Activated CD8-positive, alpha-beta memory T cell treated with anti-CD3 and anti-CD28 coated beads for 4 hours (primary cell): ENCODE measurements at places on chromosomes 3 and 15.

DNA sequence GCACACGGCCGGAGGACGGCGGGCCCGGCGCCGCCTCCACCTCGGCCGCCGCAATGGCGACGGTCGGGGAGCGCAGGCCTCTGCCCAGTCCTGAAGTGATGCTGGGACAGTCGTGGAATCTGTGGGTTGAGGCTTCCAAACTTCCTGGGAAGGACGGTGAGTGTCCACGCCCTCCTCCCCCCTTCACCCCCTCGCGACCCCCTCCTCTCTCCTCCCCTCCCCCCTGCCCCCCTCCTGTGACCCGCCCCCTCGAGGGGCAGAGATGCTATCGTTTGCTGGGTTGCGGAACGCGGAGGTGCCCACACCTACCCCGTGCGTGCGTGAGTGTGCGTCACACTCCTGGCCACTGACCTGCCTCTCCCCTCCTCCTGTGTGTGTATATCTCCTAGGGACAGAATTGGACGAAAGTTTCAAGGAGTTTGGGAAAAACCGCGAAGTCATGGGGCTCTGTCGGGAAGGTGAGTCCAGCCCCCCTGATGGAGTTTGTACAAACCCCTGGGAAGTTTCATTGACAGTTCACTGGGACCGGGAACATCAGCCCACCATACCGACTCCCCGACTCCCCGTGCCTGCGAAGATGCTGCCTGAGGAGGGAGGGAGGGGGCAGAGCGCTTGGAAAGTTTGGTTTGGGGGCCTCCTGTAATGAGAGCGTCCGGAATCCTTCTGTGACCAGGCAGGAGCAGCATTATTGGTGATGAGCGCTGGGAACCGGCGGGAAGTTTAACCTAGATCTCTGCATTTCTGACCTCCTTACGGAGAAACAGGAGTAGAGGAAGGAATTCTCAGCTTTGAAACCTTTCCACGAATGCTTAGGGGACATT lies 795 bp upstream of the SCAANT1 start:
- DNase-seq = peak; percentile 30

DNA sequence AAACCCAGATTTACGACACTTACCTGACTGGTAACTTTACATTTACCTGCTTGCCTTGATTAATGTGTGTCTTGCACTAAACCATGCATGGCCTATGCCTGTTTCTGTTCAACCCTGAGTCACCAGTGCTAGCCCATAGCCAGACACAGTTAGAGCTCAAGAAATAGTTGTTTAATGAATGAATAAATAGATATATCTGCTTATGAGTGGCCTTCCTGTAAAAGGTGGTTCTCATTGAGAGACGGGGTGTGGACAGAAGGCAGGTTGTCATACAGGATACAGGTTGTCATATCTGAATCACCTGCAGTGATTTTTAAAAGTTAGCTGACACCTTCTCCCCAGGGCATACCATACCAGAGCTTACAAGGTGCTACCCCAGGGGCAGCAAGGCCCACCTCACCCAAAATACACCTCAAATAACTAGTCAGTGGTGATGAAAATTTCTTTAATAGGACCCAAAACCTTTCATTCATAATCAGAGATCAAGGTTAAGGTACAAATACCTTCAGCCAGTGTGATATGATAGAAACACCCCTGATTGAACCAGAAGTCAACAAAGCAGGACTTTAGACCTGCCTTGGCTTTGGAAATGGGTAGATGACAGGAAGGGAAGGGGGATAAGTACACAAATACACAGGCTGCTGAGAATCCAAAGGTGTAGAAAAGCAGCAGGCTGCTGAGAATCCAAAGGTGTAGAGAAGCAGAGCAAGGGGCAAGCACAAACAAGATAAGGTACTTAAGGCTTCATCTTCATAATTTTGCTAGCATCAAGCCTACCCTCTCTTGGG lies 45.4 kb upstream of the TSC22D2 start:
- DNase-seq = no peak

DNA sequence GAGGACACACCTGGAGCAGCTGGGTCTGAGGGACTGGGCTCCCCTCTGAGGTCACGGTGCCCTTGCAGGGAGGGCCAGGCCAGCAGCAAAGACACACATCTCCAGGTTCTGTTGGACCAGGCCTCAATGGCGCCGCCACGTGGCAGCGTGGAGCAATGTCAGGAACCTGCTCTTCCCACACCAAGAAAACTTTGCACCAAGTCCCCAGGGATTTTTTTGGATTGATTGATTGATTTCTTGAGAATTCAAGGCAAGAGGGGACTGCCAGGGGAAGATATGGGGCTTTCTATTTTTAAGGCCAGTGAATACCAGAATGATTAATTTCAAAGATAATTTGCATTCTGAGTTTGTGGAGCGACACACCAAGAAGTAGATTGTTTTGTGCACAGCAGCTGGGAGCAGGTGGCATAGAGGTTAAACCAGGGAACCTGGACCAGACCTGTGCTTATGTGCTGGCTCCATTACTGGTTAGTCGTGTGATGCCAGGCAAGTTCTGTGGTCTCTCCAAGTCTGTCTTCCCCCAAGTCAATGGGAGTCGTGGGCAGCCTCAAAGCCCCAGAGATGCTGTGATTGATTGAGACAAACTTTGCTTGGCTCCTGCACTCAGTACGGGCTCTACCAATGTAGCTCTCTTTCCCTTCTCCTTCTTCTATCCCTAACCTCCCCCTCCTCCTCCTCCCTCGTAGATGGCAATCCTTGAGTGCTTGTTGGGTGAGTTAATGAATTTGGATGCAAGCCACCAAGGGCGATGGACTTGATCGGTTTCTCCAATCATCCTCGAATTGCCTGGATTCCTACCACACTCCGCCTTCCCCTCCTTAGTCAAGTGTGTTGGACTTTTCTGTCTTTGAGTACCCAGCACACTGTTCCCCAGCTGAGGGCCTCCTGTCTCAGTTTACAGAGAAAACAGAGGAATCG lies 96.2 kb upstream of the TRPM1 start:
- DNase-seq = no peak

DNA sequence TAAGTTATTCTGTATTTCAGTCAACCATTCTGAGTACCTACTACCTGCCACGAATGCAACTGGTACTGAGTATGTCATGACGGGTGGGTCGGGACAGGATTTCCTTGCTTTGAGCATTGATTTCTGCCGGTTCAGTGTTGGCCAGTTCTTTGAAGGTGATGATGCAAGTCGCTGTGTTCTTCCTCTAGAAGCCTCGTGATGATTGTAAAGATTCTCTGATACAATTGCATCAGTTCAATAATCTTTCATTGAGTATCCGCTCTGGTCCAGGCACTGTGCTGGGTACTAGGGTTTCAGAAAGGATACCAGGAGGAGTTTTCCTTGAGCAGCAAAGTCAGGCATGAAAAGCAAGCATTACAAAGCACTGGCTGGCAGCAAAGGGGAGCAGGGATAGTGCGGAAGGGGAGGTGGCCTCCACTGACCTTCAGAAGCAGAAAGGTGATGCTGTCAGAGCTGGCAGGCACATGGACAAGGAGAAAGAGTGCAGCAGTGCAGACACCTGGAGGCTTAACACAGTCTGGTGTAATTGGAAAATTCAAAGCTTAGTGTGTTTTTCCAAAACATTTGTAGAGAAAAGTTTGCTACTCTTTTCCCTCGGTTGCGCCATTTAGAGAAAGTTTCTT lies 100.1 kb downstream of the RPL39L start:
- DNase-seq = no peak
